ENCODE measurements at places on chromosomes 1 and 21. TPM values are rescaled to one million over a fixed set of nuclear protein-coding genes. Genes with fewer than 3 reads are reported as not detected.

Gene OR2T2
- total RNA-seq: not detected

Gene CDC7
- total RNA-seq: 5.7 TPM

Gene GPR137B
- total RNA-seq: 18.5 TPM

Gene UBE2U
- total RNA-seq: not detected

Gene FAM110D
- 0.03 TPM for total RNA-seq

Gene RGS13
- total RNA-seq: not detected

Gene RPE65
- not detected for total RNA-seq

Gene UTS2
- not detected for total RNA-seq

Gene AIRE
- not detected for total RNA-seq

Gene TAS1R1
- not detected for total RNA-seq

Gene SYNC
- 11.4 TPM for total RNA-seq

Gene COL6A2
- 17.7 TPM for total RNA-seq

Gene VSIG8
- not detected for total RNA-seq

Gene CRP
- not detected for total RNA-seq

Gene LAMC1
- 104 TPM for total RNA-seq

Gene PPM1J
- total RNA-seq: 0.79 TPM

Gene PEX14
- 15.3 TPM for total RNA-seq

Gene OXCT2
- total RNA-seq: 0.61 TPM

Gene GJA8
- total RNA-seq: not detected

Gene XCL1
- not detected for total RNA-seq

Gene CFAP74
- total RNA-seq: 0.06 TPM

Gene CELSR2
- total RNA-seq: 4.7 TPM

Gene ERG
- 0.06 TPM for total RNA-seq

Gene RUSC1
- 51.7 TPM for total RNA-seq

Gene HLX
- total RNA-seq: 5.0 TPM

Gene IGSF3
- 15.6 TPM for total RNA-seq

Gene RNF187
- 83.4 TPM for total RNA-seq

Gene OLIG2
- total RNA-seq: 0.07 TPM

Gene FMN2
- 3.2 TPM for total RNA-seq

Gene PROK1
- not detected for total RNA-seq

Gene NBPF4
- 0.08 TPM for total RNA-seq

Gene WLS
- total RNA-seq: 19.8 TPM

Gene COL18A1
- total RNA-seq: 136 TPM

Gene KLF17
- 0.50 TPM for total RNA-seq

Gene C4BPB
- total RNA-seq: 1.5 TPM

Gene LEPR
- total RNA-seq: 2.6 TPM

Gene PTPN7
- 0.05 TPM for total RNA-seq

Gene GJA5
- not detected for total RNA-seq

Gene LCE2C
- total RNA-seq: not detected

Gene KRTAP10-5
- not detected for total RNA-seq

Gene PLEKHG5
- 3.5 TPM for total RNA-seq

Gene C1orf56
- total RNA-seq: 7.1 TPM

Gene UAP1
- 36.2 TPM for total RNA-seq

Gene LIN28A
- total RNA-seq: not detected

Gene KPRP
- not detected for total RNA-seq

Gene HMGN2
- total RNA-seq: 315 TPM

Gene FTCD
- total RNA-seq: not detected

Gene PDE9A
- total RNA-seq: 1.2 TPM

Gene TDRD5
- total RNA-seq: 0.03 TPM

Gene ADPRS
- total RNA-seq: 30.3 TPM

Gene TRIM67
- 0.17 TPM for total RNA-seq

Gene GPBP1L1
- 31.7 TPM for total RNA-seq

Gene CD84
- total RNA-seq: not detected

Gene LENEP
- not detected for total RNA-seq

Gene FNBP1L
- 26.6 TPM for total RNA-seq

Gene TFF2
- not detected for total RNA-seq
